NCI-H1105 (cell line): ENCODE measurements at places on chromosomes 11 and 22.
A peak's percentile ranks its signal among the peaks of the same experiment; 100 is the strongest.

DNA sequence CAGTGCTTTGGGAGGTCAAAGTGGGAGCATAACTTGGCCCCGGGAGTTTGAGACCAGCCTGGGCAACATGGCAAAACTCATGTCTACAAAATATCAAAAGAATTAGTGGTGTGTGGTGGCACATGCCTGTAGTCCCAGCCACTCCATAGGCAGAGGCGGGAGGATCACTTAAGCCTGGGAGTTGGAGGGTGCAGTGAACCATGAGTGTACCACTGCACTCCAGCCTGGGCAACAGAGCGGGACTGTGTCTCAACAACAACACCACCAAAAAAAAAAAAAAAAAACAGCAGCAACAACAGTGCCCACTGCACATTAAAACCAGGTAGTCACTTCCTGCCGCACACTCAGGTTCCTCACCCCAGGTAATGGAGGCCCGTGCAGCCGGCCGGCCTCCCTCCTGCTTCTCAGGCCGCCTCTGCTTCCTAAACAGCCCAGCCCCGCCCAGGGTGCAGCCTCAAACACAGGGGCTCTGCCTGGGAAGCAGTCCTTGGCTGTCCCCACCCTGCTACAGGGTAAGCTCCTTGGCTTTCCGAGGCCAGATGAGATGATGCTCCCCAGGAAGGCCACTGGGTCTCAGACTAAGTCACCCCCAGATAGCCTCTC is 318.3 kb downstream of the SHANK2 start:
- DNase-seq = no peak

GRCh38 chr11:60890696-60891095 is 15.7 kb downstream of the PRPF19 start:
- no peak for DNase-seq

DNA sequence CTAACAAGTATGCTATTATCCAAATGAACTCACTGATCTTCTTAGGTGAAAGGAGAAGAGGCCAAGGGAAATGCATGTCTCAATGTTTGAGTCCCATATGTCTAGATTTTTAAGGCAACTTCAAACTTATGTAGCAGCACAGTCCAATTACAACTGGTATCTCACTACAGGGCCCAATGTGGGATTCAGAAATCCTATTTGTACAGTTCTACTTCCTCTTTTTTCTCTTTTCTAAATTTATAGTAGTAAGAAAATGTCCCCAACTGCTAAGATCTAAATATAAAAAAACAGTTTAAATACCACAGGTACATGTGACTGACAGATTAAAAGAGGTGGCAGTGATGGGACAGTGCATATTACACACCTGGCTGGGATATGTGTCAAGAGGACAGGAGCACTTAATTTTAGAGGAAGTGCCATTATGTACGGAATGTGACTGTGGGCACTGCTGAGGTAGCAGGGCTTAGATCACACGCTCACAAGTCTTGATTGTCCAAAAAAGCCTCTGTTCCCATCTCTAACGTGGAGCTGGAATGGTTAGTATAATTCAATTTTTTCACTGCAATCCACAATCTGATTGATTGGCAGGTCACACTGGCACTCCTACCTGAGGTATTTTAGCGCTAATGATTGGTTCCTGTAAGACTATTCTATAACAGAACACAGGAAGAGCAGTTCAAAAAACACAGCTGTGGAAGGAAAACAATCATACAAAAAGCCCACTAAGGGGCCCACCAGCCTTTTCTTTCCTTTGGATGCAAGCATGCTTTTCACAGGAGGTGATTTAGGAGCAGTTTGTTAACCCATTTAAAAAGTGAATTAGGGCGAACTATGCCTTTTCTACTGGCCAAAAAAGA is 34.6 kb downstream of the APOL5 start:
- DNase-seq = no peak

- no peak for DNase-seq
Observed at GRCh38 chr22:38707346-38707745, 1.6 kb downstream of the GTPBP1 start.

- no peak for DNase-seq
Observed at GRCh38 chr11:116927163-116927974, 89.9 kb upstream of the APOA1 start.

DNA sequence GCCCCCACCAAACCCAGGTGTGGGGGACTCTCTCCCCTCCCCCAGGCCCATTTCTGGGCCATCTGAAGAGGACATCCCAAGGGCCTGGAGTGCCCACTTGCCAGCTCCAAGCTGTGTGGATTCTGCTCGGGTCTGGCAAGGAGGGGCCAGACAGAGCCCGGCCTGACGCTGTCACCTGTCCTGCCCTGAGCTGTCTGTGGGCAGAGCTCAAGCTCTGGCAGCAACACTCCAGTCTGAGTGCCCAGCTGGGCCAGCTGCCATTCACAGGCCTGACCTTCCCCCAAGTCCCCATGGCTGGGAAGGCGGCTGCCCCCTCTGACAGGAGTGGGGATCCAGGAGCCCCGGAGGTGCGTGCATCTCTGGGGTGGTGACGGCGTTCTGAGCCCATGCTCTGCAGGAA is 6.2 kb upstream of the PIM3 start:
- no peak for DNase-seq

GRCh38 chr11:120808616-120809050 is 215.3 kb upstream of the TBCEL start:
- DNase-seq = no peak

DNA sequence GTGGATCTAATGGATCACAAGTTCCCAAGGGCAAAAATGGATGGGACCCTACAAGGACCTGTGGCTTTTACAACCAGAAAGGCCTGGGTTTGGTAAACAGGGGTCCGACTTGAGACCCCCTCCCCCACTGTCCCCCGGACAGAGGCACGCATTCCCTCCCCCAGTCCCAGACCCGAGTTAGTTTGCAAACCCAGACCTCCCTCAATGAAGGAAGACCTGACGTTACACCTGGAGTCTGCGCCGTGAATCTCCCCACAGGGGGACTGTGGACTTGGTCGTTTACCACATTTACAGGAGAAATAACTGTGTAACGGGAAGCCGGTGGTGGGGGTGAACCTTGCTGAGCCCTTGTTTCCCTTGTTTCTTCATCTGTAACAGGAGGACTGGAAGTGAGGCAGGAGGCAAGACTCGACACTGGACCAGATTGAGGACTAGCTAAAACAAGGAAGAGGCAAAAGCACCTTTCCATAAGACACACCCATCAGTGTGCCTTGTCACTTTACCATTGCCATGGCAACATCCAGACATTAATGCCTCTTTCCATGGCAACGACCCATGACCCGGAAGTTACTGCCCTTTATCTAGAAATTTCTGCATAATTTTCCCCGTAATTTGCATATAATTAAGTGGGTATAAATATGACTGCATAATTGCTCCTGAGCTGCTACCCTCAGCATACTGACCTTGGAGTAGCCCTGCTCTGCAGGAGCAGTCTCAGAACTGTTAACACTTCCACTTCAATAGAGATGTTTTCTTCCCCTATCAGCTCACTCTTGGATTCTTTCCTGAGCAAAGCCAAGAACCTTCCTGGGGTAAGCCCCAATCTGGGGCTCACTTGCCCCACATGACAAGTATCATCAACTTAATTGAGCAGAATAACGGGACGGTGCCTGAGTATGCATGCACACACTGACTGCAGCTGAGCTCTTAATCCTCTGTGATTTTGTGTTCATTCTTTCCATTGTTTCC is 25.4 kb downstream of the PDGFB start:
- DNase-seq = no peak

GRCh38 chr11:95147364-95147905 is 57.8 kb downstream of the ENDOD1 start:
- no peak for DNase-seq

GRCh38 chr11:92644595-92645445 is 324.6 kb upstream of the MTNR1B start:
- DNase-seq = peak; percentile 82

GRCh38 chr11:115247953-115248352 is 256.3 kb downstream of the CADM1 start:
- no peak for DNase-seq

GRCh38 chr11:45216901-45217300 is 69.2 kb downstream of the SYT13 start:
- no peak for DNase-seq

DNA sequence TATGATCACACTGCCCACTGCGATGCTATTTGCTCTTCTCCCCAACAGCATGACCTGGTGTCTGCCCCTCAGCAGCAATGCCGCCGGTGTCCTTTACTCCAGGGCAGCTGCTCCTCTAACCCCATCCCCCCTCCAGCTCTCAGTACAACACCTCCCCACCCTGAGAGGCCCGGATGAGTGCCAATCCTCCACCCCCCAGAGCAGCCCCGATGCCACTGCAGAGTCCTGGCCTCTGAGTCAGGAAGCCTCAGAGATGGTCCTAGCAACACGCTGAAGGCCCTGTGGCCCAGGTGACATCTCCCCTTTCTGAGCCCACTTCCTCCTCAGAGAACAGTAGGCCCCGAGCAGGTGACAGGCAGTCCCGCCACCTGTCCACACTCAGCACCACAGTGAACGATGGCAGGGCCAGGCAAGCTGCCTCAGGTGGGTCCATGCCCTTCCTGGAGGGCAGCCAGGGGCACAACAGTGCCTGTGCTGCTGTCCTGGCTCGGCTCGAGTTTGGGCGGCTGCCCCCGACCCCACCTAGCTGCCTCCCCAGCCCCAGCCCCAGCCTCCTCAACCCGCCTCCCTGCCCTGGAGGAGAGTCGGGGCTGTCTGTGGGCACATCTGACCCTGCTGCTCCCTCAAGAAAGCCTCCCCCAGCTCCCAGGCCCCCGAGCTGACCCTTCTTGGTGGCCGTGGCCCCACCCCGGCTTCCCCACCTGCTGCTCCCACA is 3.9 kb upstream of the NDUFS8 start:
- DNase-seq = no peak

DNA sequence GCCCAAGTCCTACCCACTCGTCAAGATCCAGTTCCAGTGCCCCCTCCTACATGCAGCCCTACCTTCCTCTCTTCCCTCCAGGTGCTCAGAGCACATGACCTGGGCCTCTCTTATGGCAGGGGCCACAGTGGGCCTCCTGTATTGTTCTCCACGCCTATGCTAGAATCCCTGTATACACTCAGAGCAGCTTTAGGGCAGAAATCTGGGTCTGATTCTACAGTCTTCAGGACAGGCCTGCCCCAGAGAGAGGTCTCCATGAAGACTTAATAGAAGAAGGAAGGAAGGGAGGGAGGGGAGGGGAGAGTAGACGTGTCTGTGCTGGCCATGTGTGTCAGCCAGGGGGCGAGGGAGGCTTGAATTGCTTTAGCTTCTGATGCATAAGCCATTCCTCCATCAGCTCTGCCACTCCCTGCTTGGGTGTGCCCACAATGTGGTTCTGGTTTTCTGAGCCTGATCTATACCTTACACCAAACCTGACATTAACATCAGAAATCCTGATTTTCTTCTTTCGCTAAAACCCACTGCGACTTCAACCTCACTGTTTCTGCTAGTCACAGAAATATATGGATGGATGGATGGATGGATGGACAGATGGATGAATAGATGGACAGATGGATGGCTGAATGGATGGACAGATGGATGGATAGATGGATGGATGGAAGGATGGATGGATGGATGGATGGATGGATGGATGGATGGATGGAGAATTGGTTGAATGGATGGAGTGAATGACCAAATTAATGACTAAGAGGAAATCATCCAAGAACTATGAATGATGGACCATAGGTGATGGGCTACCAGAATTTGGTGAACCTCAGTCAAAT is 56.6 kb upstream of the PRDM11 start:
- no peak for DNase-seq

GRCh38 chr11:93903989-93904388 is 53.6 kb upstream of the VSTM5 start:
- DNase-seq = no peak

GRCh38 chr11:8309862-8310261 is 46.2 kb upstream of the LMO1 start:
- peak; percentile 21 for DNase-seq

DNA sequence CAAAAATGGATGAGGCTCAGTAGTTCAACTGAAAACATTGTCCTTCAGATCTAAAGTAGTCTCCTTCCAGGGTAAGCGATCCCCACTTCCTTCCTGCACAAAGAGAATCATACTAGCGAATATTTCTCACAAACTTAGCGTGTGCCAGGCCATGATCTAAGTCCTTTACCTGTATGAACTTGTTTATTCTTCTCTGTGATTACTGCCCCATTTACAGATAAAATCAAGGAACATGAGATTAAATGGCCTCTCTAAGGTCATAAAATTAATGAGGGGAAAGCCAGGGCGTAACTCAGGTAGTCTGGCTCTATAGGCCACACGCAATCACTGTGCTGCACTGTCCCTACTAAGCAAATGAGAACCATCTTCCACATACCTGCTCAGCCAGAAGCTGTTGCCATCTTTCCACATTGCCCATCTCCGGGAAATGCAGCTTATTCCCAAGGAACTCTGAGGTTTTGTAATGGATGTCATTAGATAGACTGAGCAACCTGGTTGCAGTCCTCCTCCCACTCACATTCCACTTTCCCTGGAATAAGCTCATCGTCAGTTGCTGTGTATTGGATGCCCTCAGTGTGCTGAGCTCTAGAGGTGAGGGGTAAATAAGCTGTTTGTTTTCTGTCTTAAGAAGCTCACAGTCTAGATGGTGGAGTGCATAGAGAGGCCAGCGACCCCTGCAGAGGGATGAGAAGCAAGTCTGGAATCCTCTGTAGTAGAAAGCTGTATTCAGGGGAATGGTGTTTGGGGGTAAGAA is 146.3 kb downstream of the SNX19 start:
- no peak for DNase-seq
